Muscle of arm (tissue), 14 donors: ENCODE measurements at places on chromosomes 13 and 19.

- no peak for DNase-seq
These were observed 316.8 kb downstream of the DLEU7 start for GRCh38 chr13:50526661-50527071.

- peak; percentile 64 for DNase-seq
These were observed 2.0 kb downstream of the OLFM2 start for GRCh38 chr19:9934132-9934950.

- DNase-seq: no peak
These were observed 39.6 kb downstream of the MTUS2 start for GRCh38 chr13:28859717-28860116.

- DNase-seq: peak; percentile 47
These were observed 2.9 kb downstream of the LDLR start for GRCh38 chr19:11092181-11092538.
